PC-9 (cell line): ENCODE measurements at places on chromosomes 3 and 15. TPM values are rescaled to one million over a fixed set of nuclear protein-coding genes. Genes with fewer than 3 reads are reported as not detected.

GRCh38 chr15:50890751-50891150 lies 17.7 kb upstream of the AP4E1 start:
- H3K4me3 ChIP-seq, result no peak overlapping the region
- no peaks in the 10 kb centered on the region for H3K36me3 ChIP-seq
- H3K4me1 ChIP-seq, result no peaks in the 10 kb centered on the region
- no peak for DNase-seq
- H3K27me3 ChIP-seq, result no peaks in the 10 kb centered on the region
- H3K27ac ChIP-seq, result no peak overlapping the region

DNA sequence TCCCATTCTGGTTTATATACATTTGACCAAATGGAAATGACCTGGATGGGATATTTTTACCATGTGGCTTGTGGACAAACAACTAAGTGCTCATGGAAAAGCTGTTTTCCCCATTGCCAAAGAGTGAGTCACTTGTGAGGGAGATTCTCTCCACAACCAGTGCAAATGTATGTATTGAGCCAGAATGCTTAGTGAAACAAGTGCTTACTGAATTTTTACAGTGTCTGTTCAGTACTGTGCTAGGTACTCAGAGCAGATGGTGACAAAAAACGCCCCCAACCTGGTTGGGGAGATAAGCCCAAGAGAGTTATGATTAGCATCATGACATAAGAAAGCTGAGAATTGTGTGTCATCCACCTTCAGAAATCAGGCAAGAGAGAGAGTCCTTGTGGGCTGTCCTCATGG lies 2.3 kb downstream of the CHP1 start:
- no peaks in the 10 kb centered on the region for H3K27me3 ChIP-seq
- H3K27ac ChIP-seq, result peak overlapping the region; percentile 74
- DNase-seq, result no peak
- peak overlapping the region; percentile 90; the same call in 1 of the 2 replicates for H3K4me3 ChIP-seq

DNA sequence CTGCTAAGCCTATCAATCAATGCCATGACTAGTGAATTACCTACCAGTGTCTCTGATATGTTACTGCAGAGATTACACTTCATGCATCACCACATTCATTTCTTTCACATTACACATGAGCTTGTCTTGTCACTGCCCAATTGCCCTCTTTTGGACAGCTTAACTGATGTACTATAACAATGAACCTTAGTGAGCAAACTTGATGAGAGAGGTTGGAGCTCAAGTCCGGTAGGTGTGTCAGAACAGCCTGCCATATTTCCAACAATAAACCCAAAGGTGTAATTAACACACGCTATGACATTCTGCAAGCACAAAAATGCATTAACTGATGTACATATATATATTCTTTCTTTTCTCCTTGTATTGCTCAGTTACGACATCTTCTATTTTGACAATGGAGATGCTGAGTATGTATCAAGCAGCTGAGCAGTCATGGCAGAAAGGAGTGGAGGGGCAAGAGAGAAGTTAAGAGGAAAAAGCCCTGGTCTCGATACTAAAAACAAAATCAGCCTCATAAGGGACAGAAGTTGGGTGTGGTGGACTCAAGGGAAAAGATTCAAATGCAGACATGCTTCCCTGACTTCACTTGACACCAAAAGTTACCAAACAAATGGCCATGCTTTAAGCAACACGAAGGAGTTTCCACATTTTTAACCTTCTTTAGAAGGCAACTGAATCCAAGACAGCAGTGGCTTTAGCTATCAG lies 538.2 kb downstream of the FOXP1 start:
- no peaks in the 10 kb centered on the region for H3K36me3 ChIP-seq
- H3K27me3 ChIP-seq, result no peaks in the 10 kb centered on the region
- H3K4me3 ChIP-seq, result no peak overlapping the region
- no peak overlapping the region for H3K27ac ChIP-seq

DNA sequence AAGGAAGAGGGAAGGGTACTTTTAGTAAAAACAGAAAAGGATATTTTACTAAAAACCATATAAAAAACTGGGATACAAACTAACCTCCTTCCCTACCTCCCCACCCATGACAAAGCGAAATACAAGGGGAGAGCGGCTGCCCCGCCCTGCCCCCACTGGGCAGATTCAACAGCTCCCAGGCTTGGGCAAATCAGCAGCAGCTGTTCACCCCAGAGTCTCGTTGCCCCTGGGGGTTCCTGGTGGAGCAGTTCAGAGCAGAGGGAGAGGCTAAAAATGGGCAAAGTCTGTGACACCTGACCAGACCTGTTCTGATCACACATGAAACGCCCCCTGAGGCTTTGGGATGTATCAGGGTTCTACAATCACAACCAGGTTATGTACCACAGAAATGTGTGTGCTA lies 2.5 kb upstream of the ETFA start:
- peaks cover 55% of the 10 kb centered on the region for H3K4me1 ChIP-seq
- H3K4me3 ChIP-seq, result no peak overlapping the region
- peak; percentile 26 for DNase-seq
- peak overlapping the region; percentile 98 for H3K27ac ChIP-seq
- no peaks in the 10 kb centered on the region for H3K36me3 ChIP-seq

The PLA2G4B gene
- total RNA-seq, result 3.6 and 7.8 TPM in 2 replicates

GRCh38 chr15:41903782-41904181 lies 9.9 kb upstream of the SPTBN5 start:
- no peak overlapping the region for H3K27ac ChIP-seq
- no peak for DNase-seq
- H3K27me3 ChIP-seq, result no peaks in the 10 kb centered on the region
- H3K4me3 ChIP-seq, result no peak overlapping the region
- no peaks in the 10 kb centered on the region for H3K36me3 ChIP-seq

GRCh38 chr3:134622806-134623365 lies 27.9 kb downstream of the KY start:
- no peak overlapping the region for H3K4me3 ChIP-seq
- no peaks in the 10 kb centered on the region for H3K36me3 ChIP-seq
- H3K27ac ChIP-seq, result no peak overlapping the region
- DNase-seq, result no peak

GRCh38 chr15:75327005-75327404 lies 8.9 kb upstream of the COMMD4 start:
- H3K36me3 ChIP-seq, result no peaks in the 10 kb centered on the region
- H3K4me3 ChIP-seq, result no peak overlapping the region
- H3K27ac ChIP-seq, result no peak overlapping the region
- no peak for DNase-seq
- H3K27me3 ChIP-seq, result no peaks in the 10 kb centered on the region

DNA sequence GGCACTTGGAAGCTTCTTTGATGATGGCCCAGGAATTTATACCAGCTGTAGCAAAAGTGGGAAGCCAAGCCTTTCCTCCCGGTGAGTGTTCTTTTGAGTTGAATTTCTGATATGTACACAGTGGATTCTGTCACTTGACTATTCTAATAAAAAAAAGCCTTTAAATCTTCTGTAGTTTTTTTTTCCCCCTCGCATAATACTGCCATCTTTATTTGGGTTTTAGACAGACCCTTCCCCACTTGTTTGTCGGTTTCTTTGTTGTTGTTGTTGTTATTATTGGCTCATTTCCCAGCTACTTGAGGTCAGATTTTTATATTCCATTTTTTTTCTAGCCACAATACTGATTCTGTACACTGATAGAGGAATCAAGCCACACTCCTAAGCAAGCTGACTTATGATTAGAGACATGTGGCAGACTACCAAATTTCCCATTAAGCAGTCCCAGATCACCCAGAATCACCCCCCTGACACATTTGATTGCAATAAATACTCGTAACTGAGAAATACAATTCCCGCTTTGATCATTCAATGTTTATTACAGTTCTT lies 122.4 kb upstream of the IL12A start:
- H3K4me3 ChIP-seq, result no peak overlapping the region
- H3K36me3 ChIP-seq, result 0 out of 2 replicates have a peak, but pooled peaks cover 3% of the 10 kb centered on the region
- H3K27ac ChIP-seq, result no peak overlapping the region
- no peaks in the 10 kb centered on the region for H3K27me3 ChIP-seq
- no peak for DNase-seq
